ENCODE measurements at places on chromosomes 2 and 18.

GRCh38 chr2:202290316-202290715, 24.8 kb downstream of the NOP58 start:
- DNase-seq, result no peak

GRCh38 chr2:83071914-83072313, 1387.2 kb downstream of the SUCLG1 start:
- DNase-seq, result no peak

- peak; percentile 0 for DNase-seq
These were observed 450.1 kb downstream of the ANKRD30B start for GRCh38 chr18:15198116-15198389.

- no peak for DNase-seq
These were observed 57.1 kb downstream of the CD226 start for GRCh38 chr18:69890558-69890957.

DNA sequence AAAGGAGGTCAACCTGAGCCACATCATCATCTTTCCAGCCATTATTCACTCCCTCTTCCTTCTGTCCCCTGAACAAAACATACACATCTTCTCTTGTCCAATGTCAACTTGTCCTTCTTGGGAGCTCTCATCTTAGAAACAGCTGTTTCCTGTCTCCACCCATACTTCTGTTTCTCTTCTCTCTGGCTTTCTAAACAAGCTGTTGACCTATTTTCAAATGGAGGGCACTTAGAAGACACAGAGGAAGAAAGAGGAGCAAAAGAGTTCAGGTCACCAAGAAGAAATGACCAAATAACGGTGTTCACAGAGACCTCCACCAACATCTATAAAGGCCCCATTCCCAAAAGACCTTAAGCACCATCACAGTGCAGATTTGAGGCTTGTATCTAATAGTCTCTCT, 355.9 kb upstream of the HNRNPA3 start:
- DNase-seq, result no peak

- peak; percentile 3 for DNase-seq
These were observed 525.6 kb downstream of the MBD2 start for GRCh38 chr18:53698907-53699306.

GRCh38 chr2:1675633-1676032, 68.7 kb downstream of the PXDN start:
- DNase-seq, result no peak

DNA sequence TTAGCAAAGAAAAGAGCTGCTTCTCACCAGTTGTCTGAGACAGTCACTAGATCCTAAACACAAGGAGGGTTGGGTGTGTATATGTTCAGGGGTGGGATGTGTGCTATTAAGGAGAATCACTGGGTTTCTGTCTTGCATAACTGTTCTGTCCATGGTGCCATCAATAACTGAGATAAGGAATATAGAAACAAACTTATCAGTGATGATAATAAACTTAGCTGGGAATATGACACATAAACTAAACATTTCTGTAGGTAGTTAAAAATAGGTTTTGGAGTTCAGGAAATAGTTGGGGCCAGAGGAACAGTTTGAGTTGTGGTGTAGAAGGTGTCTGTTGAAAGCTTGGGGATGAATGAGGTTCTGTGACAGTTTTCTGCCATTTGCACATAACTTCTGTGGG, 17.4 kb downstream of the NAPG start:
- DNase-seq, result no peak

DNA sequence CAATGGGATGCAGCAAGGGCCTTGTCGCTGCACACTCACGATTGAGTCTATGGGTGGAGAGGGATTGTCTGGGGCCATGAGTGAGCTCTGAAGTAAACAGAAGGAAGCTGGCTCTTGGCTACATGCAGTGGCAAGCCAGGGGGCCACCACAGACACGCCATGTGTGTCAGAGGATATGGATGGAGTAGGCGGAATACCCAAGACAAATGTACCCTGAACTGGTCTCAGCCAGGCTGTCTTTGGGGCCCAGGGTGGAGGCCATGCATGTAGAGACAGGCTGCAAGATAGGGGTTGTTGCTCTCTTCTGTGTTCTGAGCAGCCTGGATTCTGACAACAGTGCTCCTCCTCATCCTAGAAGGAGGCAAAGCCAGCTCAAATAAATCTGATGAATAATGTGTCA, 24.0 kb upstream of the ITGA6 start:
- DNase-seq, result no peak

DNA sequence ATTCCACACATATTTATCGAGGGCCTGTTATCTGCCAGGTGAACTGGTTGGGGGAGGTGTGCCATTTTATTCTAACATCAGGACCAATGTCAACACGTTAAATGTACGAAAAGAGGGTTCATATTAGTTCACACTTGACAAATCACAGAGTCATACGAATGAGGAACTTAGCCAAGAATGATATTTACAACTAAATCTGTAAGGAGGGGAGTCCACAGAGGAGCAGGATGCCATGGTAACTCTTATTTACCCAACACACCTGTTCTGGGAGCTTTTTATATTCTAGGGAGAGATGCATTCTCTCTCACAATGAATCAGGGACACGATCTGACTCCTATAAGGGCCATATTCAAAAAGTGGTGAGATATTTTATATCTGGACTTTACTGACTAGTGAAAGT, 144.1 kb downstream of the CDC42EP3 start:
- no peak for DNase-seq

DNA sequence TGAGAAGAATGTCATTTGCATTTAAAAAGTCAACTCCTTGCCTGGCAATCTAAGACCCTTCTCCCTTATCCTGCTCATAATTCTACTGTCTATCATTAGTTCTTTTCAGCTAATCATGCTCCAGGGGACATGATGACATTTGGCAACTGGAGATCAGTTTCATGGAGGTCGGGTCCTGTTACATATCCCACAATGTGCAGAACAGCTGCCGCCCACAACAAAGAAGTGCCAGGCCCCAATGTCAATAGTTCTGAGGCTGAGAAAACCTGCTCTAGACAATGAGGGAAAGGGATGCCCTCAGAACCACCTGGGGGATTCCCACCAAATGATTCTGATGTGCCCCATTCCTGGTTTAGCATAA, 53.4 kb upstream of the IL1RL1 start:
- DNase-seq, result no peak

GRCh38 chr2:73828389-73828817, 358 bp upstream of the STAMBP start:
- no peak for DNase-seq

DNA sequence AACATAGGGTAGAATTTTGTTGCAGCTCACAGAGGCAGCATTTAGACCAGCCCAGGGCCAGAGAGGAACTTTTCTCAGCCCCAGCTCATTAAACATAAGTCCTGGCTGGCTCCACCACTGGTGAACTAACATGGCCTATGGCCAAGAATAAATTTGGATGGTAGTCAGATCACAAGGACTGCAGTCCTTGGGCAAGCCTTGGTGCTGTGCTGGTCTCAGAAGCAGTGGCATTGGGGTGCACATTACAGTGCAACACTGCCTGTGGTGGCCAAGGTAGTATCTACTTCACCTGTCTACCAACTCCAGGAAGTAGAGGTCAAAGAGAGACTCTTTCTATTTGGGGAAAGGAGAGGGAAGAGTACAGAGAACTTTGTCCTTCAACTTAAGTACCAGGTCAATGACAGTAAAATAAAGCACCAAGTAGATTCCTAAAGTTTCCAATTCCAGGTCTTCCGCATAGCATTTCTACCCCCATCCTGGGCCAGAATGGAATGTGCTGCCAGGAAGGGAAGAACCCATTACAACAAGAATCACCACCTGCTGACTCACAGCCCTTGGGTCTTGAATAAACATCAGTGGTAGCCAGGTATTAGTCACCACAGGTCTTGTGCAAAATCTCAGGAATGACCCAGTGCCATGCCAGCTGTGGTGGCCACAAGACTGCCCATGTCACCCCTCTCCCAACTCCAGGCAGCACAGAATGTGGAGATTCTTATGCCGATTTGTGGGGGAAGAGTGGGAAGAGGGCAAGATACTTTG, 155.4 kb upstream of the FSIP2 start:
- no peak for DNase-seq

DNA sequence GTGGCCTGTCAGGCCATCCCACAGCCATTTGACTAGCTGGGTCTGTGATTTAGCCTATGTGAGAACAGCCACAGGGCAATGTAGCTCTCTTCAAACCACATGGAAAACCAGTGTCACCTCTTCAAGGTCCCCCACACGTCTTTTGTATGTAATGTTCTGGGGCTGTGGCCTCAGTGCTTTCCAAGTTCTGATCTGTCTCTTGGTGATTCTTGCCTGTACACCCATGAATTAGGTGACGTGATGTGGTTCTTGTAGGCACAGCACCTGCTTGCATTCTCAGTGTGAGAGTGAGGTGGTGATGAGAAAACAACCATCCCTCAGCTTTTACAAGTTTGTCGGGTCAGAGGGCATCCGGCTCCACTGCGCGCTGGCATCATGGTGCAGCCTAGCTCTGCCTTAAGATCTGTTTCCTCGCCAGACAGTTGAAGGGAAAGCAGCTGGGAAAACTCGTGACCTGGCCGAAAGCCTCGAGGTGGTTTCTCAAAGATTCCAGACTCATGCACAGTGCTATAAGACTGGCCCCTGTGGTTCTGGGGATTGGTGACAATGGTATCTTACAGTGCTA, 125.8 kb downstream of the TANC1 start:
- no peak for DNase-seq

DNA sequence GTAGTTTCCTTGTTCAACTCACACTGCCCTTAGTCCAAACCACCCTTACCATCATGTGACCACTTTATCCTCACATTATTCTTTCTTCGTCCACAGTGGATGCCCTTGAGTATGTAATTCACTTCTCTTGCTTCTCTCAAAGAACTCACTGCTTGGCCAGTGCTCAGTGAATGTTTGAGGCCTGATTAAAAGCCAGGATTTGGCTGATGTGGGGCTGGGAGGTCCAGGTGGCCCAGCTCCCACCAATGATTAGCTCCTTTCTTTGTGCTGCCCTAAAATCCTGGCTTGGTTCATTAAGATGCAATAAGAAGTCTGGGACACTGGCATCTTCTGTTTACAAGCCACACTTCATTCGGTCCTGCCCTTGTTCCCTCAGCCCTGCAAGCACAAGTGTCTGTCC, 97.8 kb upstream of the CELF4 start:
- peak; percentile 57 for DNase-seq

GRCh38 chr2:37318401-37318800, 6.2 kb downstream of the PRKD3 start:
- no peak for DNase-seq

DNA sequence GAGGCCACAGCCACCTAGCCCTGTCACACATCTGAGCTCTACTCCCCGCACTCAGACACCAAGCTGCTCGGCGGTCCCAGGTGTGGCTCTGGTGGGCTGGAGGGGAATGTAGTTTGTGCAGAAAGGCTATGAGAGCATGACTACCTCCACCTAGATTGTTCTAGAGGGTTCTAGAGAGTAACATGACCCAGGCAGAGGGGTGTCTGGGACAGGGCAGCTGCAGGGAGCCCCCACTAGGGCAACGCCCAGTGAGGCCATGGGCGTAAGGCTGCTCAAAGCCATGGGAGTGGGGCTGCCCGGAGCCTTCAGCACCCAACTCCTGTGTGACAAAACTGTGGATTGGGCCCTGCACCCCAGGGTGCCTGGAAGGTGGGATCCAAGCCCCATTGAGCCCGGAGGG, 511.4 kb upstream of the MYT1L start:
- DNase-seq, result no peak

- DNase-seq, result no peak
These were observed 65.1 kb downstream of the PTGR3 start for GRCh38 chr18:75143851-75144250.
